Naive thymus-derived CD4-positive, alpha-beta T cell (primary cell): ENCODE measurements at places on chromosomes 5 and 9.

DNA sequence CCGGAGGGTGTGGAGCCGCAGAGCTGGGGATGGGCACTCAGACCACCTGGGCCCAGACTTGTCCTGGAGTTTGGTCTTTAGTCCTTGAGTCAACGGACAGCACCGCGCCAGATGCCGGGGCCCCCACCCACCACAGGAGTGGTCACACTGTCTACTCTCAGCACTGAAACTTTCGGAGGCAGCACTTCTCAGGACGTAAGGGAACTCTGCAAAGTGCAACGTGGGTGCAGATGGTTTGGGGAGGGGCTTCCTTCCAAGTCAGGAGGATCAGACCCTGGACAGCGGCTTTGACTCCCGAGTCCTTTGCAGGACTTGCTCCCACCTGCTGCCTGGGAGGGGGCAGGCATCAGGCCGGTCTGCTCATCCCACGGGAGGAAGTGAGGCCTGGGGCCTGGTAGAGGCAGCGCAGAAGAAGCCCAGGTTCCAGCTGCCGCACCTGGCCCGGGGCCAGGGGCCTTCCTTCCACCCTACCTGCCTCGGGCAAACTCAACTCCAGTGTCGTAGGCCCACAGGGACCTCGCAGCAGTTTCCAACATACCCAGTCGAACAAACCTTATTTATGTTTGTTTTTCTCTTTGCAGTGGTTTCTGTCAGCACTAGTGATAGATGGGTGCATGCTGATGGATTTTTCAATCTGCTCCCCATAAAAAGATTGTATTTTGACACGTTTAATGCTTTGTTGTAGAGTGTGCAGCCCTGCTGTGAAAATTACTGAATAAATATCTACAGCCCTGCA, 149.8 kb upstream of the PPP1R26 start:
- DNase-seq, result no peak

- DNase-seq, result no peak
Observed at GRCh38 chr9:116617389-116617788, 69.7 kb upstream of the TRIM32 start.

- DNase-seq, result no peak
Observed at GRCh38 chr5:77635917-77636640, 2.4 kb downstream of the OTP start.

- DNase-seq, result no peak
Observed at GRCh38 chr9:136645903-136646754, 16.6 kb upstream of the EGFL7 start.

DNA sequence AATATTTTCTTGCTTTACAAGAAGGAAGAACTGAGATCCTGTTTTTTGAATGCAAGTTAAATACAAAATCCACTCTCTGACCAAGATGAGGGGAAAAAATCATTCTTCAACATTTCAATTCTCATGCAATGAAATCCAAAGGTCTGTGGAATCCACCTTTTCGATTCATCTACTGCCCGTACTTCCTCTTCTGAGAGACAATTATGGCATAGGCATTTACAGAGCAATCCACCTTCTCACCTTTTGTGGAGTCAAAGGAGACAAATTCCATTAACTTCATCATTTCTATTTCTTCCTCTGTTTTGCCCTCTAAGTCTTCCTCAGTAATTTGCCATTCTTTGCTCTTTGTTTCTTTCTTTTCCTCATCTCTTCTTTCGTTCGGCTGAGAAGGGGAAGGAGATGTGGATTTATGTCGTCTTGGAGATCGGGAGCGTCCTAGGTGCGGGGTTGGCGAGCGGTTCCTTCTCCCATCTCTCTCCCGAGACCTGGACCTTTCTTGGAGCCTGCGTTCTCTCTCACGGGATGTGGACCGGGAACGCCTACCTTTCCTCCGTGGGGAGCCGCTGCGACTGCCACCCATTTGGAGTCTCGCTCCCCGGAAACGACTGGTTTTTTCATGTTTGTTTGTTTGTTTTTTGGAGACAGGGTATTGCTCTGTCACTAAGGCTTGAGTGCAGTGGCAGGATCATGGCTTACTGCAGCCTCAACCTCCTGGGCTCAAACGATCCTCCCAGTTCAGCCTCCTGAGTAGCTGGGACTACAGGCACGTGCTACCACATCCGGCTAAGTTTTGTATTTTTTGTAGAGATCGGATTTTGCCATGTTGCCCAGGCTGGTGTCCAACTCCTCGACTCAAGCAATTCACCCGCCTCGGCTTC, 24.3 kb upstream of the AFF4 start:
- DNase-seq, result no peak
